ENCODE measurements at places on chromosomes 1 and 21. TPM values are rescaled to one million over a fixed set of nuclear protein-coding genes. Genes with fewer than 3 reads are reported as not detected.

DNA sequence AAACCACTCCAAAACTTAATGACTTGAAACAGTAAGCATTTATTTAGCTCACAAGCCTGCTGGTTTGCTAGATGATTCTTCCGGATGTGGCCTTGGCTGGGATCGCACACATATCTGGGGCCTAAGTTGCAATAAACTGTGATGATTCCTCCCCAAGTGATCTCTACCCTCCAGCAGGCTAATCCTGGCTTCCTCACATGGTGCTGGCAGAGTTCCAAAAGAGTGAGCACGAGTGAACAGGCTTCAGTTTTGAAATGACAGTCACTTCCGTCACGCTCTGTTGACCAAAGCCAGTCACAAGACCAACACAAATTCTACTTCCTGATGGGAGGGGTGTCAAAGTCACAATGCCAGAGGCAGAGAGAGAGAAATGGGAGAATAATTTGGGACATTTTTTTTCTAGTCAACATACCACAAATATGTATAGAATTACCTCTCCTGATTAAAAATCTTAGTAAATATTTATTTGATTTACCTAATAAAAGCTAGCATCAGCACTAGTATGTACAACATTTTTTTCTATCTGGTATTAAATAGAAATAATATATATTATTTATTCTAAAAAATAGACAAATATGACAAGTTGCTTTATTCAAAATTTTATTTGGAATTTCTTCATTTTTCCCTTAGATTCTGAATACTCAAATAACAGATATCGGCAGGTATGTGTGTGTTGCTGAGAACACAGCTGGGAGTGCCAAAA, 292.7 kb downstream of the TPR start:
- H3K4me3 ChIP-seq, result no peak overlapping the region
- H3K36me3 ChIP-seq, result no peaks in the 10 kb centered on the region
- no peaks in the 10 kb centered on the region for H3K27me3 ChIP-seq
- H3K4me1 ChIP-seq, result peaks cover 13% of the 10 kb centered on the region

DNA sequence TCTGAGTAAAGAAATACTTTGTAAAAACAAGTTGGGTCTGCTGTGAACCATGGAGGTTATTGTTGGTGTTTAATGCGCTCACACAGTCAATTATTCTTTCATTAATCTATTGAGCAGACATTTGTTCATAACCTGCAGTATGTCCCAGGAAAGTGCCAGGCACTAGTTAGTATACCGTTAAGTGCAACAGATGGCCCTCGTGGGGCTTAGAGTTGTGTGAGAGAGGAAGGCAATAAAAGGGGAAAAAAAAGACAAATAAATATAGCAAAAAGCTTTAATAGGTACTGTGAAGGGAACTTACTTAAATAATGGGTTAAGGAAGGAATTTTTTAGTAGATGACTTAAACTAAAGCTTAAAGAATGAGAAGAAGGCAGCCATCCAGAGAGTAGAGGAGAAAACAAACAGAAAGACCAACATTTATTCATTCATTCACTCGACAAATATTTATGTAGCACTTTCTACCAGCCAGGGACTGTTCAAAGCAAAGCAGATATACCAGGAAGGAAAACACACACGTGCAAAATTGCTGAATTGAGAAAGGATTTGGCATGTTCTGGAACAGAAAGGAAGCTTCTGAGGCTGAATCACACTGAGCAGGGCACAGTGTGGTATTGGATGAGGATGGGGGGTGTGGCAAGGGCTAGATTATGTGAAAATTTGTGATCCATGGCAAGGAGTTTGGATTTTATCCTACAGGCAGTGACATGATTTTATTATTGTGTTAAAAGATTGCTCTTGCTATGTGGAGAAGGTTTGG, 296.1 kb upstream of the SGIP1 start:
- H3K27me3 ChIP-seq, result peaks cover 18% of the 10 kb centered on the region
- no peak for DNase-seq
- H3K27ac ChIP-seq, result no peak overlapping the region
- no peaks in the 10 kb centered on the region for H3K36me3 ChIP-seq

- no peaks in the 10 kb centered on the region for H3K4me1 ChIP-seq
- no peak overlapping the region for H3K4me3 ChIP-seq
- H3K27me3 ChIP-seq, result no peaks in the 10 kb centered on the region
- no peak overlapping the region for H3K27ac ChIP-seq
- no peaks in the 10 kb centered on the region for H3K36me3 ChIP-seq
Observed at GRCh38 chr1:93395195-93395594, 49.5 kb downstream of the DR1 start.

The ETNK2 gene
- total RNA-seq, result 8.8 TPM
